ENCODE measurements at places on chromosomes 7 and 10.

DNA sequence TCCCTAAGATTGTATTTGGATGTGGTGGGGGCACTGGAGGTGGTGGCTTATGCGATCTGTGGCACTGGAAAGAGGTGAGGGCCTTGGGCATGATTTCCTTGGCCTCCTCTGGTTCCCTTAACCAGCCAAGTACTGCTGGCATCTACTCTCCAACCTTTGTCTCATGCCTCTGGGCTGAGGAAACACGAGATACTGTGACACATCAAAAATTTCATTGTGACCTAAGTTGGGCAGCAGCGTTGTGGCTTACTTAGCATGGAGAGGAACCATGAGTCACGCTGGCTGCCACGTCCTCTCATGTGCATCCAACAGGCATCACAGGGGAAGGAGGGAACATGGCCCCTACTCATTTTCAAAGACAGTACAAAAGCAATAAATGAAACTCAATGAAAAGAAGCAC, 29.7 kb upstream of the GSDME start:
- DNase-seq, result no peak

GRCh38 chr10:30420766-30421165, 13.2 kb upstream of the MAP3K8 start:
- DNase-seq, result no peak

- no peak for DNase-seq
These were observed 152.9 kb upstream of the PLXDC2 start for GRCh38 chr10:19663344-19663743.

- no peak for DNase-seq
These were observed 156.7 kb downstream of the MBL2 start for GRCh38 chr10:52615756-52616394.

GRCh38 chr10:99964791-99965190, 45.0 kb downstream of the DNMBP start:
- no peak for DNase-seq

DNA sequence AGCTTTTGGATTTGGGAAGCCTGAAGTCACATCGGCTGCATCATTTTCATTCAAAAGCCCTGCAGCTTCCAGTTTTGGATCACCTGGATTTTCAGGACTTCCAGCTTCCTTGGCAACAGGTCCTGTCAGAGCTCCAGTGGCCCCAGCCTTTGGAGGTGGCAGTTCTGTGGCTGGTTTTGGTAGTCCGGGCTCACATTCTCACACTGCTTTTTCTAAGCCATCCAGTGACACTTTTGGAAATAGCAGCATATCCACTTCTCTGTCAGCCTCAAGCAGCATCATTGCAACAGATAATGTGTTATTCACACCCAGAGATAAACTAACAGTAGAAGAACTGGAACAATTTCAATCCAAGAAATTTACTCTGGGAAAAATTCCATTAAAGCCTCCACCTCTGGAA, 18.5 kb downstream of the NUP42 start:
- DNase-seq, result no peak

DNA sequence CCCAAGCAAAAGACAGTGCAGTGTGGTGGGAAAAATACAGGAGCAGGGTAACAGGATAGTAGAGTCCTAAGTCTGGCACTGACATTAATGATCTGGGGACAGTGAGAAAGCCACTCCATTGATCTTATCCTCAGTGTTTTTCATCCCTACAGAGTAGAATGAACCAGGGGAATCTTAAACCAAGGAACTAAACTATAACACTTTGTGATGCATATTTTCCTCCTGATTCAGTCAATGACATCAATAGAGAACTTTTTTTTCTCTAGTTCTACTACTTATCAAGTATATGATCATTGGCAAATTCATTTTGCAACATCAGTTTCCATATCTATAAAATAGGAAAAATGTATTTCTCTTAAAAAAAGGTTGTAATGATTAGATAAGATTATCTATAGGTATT, 151.1 kb downstream of the TMEM26 start:
- no peak for DNase-seq

- no peak for DNase-seq
These were observed 112.5 kb upstream of the IGFBP3 start for GRCh38 chr7:46033592-46033991.

GRCh38 chr7:1249731-1250130, 17.1 kb downstream of the UNCX start:
- no peak for DNase-seq

DNA sequence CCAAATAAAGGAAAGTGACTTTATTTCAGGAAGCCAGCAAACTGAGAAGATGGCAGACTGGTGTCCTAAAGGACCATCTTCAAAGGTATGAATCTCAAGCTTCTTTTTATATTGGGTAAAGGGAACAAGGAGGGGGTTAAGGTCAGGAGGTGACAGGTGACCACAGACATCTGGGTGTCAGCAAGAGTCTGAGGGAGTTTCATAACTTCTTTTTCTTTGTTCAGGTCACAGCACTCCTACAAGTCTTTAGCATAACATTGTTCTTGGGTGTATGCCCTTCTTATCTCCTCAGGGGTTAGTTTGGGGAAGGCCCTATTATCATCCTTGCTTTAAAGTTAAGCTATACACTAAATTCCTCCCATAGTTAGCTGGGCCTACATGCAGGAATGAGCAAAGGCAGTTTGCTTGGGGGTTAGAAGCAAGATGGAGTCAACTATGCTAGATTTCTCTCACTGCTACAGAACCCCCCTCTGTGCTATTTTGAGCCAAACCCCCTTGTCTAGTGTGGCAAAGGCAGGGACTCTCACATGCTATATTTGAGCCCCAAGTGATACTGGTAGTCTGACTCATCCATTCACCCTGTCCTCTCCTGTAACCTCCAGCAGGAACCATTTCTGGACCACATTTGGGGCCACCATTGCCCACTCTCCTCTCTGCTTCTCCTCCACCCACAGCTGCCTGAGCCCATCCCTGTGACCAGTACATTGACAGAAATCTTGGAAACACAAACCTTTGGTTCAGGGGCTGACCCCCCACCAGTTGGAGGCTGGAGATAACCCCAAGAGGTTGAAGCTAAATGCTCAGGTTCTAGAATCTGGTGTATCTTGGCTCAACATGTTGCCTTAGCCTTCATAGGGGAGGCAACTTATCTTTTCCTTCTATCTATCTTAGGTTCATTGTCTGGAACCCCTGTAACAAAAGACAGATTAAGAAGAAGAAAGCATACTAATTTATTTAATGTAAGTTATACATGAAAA, 55.5 kb upstream of the LRGUK start:
- DNase-seq, result no peak

DNA sequence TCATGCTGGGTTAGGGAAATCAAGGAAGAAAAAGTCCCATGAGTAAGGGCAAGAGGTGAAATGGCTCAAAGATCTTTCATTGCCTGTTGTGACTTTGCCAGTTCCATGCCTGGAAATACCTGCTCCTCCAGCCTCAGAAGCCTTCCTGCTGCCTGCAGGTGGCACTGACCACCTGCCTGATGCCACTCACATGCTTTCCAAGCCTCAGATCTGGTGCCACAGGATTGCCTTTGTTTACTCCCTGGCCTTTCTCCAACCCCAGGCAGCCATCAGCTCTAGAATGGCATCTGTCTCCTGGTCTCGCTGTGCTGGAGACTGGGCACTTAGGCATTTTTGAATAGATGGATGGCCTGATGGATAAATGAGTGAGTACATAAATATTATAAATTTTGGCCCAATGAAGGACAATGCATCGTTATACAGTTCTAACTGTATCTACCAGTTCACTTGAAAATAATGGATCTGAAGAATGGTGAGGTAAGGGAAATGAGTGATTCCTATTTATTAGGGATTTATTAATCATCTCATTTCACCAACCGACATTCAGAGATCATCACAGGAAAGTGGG, 657.2 kb downstream of the INHBA start:
- no peak for DNase-seq

DNA sequence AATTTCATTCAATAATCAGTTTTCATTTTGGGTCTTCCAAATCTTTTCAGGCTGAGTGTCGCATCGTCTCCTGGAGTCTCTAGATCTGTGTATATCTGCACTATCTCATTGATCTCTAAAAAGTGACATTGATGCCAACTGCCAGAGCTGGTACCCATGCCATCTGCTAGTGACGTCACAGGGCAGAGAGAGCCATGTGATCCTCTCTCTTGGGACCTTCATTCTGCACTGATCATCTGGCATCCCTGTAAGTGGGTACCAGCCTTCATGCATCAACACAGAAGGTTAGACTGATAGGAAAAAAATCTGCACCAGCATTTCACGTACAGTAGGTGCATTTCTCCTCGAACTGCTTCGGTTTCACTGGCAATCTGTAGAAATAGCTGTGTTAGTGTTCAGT, at the start of gene NEUROD6:
Gene NEUROD6 (minus strand): TSS at position 124 of the 400 bp plus-strand sequence. CDS start 1,458 bp downstream, outside the sequence.
- no peak for DNase-seq

DNA sequence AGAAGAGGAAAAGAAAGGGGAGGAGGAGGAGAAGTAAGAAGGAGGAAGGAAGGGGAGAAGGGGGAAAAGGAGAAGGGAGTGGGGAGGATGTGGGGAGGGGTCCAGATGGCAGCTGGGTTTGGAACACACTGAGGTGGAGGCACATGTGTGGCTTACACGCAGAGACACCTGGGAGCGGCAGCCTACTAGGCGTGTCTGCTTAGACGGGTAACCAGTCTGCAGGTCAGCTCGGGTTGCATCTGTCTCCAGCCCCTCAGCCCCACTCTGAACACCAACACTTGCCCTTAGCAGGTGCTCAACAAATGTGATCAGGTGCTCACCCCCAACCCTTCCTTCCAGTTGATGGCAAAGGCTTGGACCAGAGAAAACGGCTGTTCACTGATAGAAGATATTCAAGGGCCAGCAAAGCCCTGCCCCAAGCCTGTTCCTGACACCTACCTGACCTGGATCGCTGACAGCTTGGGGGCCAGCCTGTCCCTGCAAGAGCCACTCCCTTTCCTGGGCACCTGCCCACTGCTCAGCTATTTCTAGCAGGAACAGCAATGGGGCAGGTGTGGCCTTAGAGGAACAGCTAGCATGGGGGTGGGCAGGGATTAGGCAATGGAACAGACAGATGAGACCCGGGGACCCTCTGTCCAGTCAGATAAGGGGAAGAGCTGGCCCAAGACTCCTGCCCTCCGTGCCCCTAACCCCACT, 70.5 kb downstream of the SH3PXD2A start:
- no peak for DNase-seq

GRCh38 chr10:93417266-93417665, 64.9 kb downstream of the MYOF start:
- DNase-seq, result no peak
